IPS DF 19.7 (cell line): ENCODE measurements at places on chromosomes 3 and 15.
A peak's percentile ranks its signal among the peaks of the same experiment; 100 is the strongest.

GRCh38 chr15:93321881-93322282 is 232.9 kb upstream of the RGMA start:
- no peak for DNase-seq

- DNase-seq: no peak
These were observed 9.6 kb upstream of the LIPH start for GRCh38 chr3:185561958-185562357.

GRCh38 chr15:101439285-101439919 is 50.1 kb downstream of the PCSK6 start:
- DNase-seq: no peak

GRCh38 chr15:60091157-60091556 is 87.0 kb downstream of the FOXB1 start:
- DNase-seq: no peak

DNA sequence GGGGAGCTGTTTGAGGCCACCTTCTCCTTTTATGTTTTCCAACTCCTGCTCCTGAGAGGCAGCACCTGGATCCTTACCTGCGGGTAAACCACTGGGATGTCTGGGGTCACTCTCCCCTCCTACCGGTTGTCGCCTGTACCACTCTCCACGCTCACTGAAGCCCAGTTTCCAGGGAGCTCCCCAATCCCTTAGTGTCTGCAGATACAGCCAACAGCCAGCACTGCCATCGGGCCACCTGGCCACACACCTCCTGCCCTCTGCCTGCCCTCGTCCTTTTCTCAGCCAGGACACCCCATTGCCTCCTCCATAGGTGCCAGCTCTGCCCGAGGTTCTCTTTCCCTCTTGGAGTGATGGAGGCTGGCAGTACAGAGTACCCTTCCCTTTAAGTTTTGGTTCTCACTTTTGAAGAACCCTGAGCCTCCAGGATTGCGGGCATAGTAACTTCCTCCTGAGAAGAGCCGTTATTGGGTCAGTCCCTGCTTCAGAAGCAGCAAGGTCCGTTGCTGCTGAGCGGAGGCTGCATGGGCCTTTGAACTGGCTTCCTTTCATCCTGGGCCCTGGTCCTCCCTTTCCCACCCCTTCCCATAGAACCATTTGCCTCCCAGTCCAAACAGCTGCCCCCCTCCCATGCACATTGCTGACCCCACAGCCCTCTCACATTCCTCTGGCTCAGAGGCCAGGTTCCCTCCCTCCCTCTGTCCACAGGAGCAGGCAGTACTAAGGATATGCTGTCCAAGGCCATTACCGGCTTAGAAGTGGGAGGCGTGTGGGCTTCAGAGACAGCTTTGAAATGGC is 30.9 kb downstream of the ARNT2 start:
- no peak for DNase-seq

DNA sequence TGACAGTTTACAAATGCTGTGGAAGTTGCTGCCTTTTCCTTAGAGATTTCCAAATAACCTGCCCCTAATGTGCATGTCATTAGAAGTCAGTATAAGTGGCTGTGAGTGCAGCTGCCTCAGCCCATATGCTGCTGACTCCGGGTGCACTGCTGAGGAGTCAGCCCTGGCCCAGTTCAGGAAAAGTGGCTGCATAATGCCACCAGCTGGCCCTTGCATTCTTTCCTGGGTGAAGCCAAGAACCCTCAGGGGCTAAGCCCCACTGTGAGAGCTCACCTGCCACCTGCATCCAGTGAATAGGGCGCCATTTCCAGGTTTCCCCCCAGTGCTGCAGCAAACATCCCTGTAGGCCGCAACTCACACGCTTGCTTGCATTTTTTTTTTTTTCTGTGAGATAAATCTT is 139.9 kb downstream of the TJP1 start:
- no peak for DNase-seq

- DNase-seq: no peak
These were observed 30.1 kb downstream of the SST start for GRCh38 chr3:187639927-187640568.

- DNase-seq: no peak
These were observed 78.0 kb downstream of the MYH15 start for GRCh38 chr3:108432431-108432830.

DNA sequence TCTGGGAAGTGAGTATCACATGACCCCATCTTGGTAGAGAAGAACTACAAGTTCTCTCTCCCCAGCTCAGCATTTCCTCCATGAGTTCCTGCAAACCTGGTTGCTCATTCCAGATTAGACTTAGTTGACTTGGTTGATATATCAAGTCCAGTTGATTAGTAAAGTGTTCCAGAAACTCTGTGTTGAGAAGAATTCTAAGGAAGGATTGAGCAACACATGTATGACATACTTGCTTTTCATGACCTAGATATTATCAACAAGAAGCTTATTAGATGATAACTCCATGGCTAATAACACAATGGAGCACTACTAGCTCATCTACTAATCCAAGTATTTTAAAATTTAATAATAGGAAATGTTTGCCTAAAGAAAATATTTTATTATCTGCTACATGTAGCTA is 6.4 kb upstream of the EID1 start:
- DNase-seq: no peak

DNA sequence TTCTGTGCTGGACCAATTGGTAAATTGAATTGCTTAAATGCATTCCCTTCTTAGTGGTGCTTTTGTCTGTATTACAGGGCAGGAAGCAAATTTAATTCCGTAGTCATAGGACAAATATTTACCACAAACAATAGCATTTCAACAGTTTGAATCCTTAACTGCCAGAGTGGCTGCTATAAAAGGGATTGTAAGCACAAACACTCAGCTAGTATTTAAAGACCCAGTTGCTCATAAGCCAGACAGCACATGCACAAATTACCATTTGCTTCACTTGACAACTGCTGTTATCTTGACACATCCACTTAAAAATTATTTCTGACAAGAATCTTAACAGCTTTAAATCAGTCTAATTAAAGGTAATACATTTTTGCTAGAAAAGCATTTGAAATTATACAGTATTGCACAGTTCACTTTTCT is 490.2 kb upstream of the ADAMTS9 start:
- no peak for DNase-seq

- DNase-seq: no peak
These were observed 225.8 kb upstream of the DPPA4 start for GRCh38 chr3:109563149-109563548.

- DNase-seq: no peak
These were observed 17.5 kb downstream of the HDC start for GRCh38 chr15:50247819-50248655.

DNA sequence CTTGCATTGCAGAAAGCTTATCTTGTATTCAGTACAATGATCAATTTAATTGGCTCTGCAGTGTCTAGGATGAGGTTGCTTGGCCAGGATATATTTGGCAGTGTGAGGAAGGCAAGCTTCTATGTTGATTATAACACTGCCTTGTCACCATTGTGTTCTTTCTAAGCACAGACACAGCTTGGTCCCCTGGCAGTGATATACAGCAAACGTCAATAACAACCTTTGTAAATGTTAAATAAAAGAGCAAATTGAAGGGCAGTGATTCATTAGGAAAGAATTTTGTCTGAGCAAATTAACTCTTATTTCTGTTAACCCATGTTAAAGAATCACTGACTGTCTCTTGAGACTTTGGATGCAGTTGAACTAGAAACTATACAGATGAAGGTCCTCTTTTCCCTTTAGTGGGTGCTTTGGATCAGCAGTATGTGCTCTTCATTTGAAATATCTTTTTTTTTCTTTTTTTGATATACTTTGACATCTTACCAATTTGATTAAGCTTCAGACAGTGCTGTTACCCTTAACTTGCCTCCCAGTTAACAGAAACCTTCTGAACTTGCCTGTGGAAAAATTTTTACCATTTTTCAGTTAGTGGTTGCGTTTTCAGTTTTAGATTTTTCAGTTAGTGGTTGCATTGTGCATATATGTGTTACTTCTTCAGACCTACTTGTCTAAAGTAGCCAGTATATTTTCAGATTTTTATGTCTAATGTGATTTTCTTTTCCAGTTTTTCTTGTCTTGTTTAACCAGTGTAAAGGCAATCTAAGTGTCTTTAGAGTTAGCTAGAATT is 199.8 kb downstream of the TCF12 start:
- no peak for DNase-seq

GRCh38 chr3:197833930-197834715 is 43.1 kb downstream of the LRCH3 start:
- no peak for DNase-seq

- DNase-seq: no peak
These were observed 72.8 kb downstream of the SLC9A9 start for GRCh38 chr3:143775459-143775858.

DNA sequence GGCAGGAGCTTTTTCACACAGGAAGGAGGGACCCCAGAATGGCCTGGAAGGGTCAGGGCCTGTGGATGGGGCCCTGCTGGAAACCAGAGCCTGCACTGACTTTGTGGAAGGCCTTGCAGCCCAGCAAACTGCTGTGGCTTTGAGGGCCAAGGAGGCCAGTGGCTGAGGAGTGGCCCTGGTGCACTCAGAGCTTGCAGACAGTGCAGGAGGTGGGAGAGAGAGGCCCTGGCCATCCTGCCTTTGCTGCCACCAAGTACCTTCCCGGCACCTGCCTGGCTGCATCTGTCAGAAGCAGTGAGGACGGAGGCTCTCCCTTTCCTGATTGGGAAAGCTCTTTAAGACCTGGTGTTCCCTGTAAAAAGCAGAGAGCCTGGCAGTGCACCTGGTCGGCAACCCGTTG is 6.4 kb downstream of the PSTPIP1 start:
- no peak for DNase-seq

DNA sequence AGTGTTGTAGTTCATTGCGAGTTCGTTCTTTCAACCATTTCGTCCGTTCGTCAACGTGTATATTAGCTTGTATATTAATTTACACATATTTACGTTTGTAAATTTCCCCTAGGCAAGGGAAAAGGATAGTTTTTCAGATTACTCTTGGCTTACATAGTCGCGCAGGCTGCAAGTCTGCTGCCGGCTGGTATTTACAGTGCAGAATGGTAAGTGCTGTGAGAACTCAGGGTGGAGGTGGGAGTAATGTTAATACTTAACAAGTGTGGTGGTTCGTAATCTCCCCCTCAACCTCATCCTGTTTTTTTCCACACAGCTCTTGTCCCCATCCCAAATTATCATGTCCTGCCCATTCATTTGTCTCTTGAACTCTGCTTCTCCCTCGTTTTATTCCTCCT is 766 bp downstream of the FAM98B start:
- DNase-seq: no peak

- DNase-seq: no peak
These were observed 76.3 kb downstream of the MYLK start for GRCh38 chr3:123807820-123808219.

DNA sequence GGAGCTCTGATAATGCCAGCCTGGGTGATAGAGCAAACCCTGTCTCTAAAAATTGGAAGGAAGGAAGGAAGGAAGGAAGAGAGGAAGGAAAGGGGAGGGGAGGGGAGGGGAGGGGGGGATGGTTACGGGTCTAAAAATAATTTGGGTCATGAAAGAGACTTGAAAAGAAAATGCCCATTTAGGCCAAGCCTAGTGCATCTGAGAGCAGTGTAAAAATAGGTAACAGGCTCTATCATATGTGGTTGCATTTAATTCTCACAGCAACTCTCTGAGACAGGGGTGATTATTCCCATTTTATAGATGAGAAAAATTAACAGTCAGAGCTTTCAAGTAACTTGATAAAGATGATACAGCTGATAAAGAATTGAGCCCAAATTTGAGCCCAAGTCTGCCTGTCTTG is 3.6 kb upstream of the ECE2 start:
- no peak for DNase-seq

- no peak for DNase-seq
These were observed 52.1 kb downstream of the LRTM1 start for GRCh38 chr3:54875596-54876268.

DNA sequence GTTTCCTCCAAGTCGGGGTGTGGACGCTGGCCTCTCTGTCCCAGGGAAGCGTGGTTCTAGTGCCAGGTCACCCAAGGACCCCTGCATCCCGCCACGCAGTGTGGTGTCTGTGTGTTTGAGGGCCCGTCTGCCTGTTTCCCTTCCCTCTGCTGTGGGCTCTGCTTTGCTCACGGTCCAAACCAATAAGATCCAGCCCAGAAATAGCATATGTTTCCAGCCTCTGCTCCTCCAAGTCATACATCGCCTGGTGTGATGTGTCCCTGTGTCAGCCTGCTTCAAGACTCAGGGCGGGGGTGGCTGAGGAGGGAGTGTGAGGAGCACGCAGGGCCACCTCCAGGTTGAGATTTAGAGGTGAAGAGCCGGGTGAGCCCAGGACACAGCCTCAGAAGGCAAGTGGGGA is 21.9 kb upstream of the RPL29 start:
- DNase-seq: no peak

- peak; percentile 42 for DNase-seq
These were observed 31.7 kb upstream of the CMTM7 start for GRCh38 chr3:32359766-32360492.

DNA sequence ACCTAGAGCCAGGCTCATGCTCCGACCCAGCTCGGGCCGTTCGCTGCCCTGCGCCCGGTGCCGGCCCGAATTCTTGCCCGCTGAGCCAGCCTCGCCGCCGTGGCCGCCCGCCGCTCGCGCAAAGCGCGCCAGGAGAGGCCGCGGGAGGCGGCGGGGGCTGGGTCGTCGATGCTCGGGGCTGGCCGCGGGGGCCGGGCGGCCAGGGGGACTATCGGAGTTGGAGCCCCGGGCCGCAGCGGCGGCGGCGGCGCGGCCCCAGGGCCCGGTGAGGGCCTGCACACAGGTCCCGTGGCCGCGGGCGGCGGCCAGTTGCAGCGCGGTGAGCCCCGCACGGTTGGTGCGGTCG is 1.1 kb downstream of the ANKRD63 start:
- DNase-seq: no peak

DNA sequence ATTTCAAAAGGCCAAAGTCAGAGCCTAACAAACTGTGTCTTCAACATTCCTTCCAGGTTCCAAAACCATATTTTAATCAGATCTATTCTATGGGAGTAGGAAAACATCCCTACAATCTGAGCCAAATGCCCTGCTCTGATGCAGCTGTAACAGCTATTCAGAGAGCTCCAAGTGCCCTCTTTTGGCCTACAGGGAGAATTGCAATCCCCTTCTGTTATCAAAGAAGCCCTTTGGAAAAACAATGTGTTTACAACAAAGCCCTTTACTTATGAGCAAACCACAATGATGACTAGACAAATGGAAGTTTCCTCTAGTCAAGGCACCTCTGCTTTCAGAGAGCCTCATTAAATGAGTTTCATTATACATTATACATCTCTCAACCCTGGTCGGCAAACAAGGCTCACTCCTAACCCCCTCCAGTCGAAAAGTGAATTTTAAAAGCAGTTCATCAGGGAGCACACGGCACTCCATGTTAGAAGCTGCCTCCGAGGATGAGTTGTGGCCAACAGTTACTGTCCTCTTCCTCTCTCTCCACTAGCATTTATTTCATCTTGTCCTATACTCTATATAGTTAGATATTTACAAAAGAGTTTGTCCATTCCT is 42.6 kb upstream of the TMCO5A start:
- peak; percentile 12 for DNase-seq

DNA sequence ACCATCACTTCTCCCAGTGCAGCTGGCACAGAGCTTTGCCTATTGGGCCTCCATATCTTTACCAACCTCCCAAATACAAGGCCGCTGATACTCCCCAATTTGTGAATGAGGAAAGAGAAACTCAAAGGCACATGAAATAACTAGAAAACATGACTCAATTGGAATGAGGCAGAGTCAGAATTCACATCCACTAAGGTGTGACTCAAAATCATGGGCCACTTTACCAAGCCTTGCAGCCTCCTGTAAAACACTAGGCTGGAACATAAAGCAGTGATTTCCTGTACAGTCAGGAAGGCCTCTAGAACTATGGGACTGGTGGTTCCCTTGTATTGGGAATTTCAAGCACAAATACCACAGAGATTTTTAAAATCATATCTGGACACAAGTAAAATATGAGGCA is 128.6 kb downstream of the DCLK3 start:
- DNase-seq: no peak
